Astrocyte of the cerebellum (primary cell): ENCODE measurements at places on chromosomes 5 and 9.

- DNase-seq: no peak
These were observed 6.6 kb upstream of the RMND5B start for GRCh38 chr5:178123966-178124925.

DNA sequence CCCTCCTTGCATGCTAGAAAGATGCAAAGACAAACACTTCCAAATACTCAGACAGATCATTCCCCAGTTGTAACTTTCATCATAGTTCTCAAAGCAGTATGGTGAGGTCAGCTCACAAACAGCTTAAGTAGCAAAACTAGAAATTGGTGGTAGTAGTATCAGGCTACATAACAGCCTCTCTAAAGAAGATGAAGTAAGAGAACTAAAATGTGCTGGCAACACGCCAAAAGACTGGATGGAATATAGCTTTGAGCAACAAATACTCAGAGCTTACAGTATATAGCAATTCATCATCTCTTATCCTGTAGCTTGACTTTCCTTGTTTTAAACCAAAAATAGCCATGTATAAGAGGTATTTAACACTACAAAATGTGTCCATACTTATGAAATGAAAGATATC, 7.5 kb downstream of the PFDN1 start:
- DNase-seq: peak; percentile 90

GRCh38 chr5:58317808-58318207, 142.1 kb downstream of the PLK2 start:
- no peak for DNase-seq

- DNase-seq: no peak
These were observed 10.5 kb downstream of the ARSB start for GRCh38 chr5:78974601-78975000.

DNA sequence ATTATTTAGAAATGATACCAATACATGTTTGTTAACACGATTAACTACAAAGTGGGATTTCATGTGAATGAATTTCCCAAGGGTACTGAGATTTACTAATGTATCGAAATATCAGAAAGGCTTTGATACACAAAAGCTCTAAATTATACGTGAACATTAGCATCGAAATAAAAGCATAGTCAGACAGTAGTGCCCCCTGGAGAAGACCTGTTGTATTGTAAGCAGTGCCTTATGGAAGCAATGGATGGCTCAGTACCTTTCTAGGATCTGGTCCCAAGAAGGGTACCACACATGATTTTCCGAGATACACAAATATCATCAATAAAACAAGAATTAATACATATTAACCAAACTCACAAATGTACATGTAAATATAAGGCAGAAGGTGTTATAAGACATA, 153.8 kb downstream of the CDH12 start:
- no peak for DNase-seq

DNA sequence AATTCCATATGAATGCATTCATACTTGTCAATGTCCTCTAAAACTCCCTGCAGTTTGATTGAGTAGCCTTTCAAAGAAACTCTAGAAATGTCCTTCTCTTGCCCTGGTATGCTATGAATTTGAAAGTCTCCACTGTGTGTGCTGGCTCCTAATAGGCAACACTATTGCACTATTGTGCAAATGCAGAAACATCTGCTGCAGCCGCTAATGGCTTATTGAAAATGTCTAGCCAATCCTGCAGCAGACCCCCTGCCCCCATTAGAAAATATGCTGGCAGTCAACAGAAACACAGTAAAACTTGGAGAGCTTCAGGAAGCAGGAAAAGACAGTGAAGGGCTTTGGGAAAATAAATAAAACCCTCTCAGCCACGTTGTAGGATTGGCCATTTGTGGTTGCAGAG, 87.3 kb upstream of the GRAMD2B start:
- DNase-seq: no peak

DNA sequence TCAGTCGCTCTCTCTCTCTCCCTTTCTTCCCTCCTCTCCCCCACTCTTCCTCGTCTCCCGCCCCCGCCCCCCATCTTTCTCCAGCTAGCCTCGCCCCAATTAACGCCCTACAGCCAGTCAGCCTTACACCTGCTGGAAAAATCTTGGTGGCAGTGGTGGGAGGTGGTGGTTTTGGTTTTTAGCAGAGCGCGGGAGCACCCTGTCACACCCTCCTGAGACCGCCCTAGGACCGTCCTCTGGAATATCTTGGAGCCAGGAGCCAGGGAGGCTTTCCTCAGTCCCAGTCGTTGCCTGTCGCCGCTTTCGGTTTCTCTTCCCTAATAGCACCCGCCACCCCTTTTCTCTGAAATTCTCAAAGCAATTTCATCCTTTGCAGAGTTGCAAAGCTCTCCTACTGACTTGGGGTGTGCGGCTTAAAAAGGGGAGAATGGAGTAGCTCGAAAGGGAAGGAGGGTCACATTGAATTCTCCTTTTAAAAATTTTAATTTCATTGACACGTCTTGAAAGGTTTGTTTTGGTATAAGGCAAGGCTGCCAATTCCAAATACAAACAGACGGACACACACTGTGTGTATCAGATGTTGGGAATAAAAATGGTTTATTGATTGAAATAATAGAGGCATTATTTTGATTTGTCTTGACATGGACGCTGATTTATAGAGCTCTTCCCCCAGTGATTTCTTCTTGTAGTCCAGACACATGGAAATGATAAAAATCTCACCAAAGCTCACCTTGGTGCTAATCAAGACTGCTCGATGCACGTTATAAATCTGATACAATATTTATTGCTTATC, 301.3 kb downstream of the PARP8 start:
- no peak for DNase-seq

DNA sequence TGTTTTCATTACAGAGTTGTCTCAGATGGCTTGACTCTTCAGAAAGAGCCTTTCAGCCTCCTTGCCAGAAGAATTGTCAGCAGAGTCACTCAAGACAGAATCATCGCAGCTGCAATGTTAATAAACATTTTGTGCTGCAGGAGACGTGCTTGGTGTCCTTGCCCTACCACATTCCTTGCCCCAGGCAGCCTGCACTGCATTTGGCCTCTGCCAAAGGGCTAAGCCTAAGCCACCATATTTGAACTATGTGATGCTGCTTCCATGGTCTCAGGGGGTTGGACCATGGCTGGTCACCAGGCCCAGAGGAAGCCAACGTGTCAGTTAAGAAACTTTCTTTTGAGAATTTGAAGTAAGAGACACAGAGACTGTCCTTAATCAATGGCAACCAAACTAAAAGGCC, 145.4 kb downstream of the ACTL7B start:
- no peak for DNase-seq

- no peak for DNase-seq
These were observed 28.6 kb downstream of the GPRIN1 start for GRCh38 chr5:176581361-176581760.

GRCh38 chr9:134339183-134339806, 13.0 kb downstream of the RXRA start:
- no peak for DNase-seq

GRCh38 chr5:74355041-74355824, 285.3 kb downstream of the ENC1 start:
- no peak for DNase-seq

DNA sequence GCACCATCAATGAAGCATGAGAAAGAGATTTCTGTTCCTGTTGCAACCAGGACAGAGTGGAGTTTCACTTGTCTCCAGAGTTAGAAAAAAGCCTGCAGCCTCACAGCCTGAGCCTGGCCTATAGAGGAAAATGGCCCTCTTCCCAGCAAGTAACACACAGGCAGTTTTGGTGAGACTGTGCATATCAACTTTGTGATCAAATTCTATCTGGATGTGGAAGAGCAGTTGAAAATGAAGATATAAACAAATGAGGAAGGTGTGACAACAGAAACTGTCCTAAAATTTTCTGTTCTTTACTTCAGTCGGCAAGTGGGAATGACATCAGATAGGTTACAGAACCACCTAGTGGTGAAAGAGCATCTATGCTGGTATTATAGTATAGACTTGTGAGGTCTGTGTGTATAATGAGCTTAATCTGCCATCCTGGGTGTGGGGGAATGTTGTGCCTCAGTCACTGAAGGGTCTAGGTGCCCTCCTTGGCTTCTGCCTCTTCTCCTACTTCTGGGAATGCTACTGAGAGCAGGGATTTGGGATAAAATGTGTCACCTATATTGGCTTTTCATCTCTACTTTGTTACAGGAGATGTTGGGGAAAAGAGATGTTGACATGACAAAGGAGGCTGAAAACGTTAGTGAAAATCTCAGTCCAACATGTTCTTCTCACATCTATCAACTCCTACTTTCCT, 28.2 kb downstream of the YIPF5 start:
- DNase-seq: peak; percentile 23

DNA sequence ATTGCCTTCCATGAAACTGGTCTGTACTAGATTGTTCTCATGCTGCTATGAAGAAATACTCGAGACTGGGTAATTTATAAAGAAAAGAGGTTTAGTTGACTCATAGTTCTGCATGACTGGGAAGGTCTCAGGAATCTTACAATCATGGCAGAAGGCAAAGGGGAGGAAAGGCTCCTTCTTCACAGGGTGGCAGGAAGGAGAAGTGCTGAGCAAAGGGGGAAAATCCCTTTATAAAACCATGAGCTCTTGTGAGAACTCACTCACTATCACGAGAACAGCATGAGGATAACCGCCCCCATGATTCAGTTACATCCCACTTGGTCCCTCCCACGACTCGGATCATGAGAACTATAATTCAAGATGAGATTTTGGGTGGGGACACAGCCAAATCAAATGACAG, 163.2 kb downstream of the RFK start:
- no peak for DNase-seq

- DNase-seq: no peak
These were observed 4.8 kb downstream of the CD274 start for GRCh38 chr9:5455181-5455580.

- no peak for DNase-seq
These were observed 178.3 kb upstream of the ACOT12 start for GRCh38 chr5:81572201-81572600.

GRCh38 chr9:19551124-19551929, 142.5 kb downstream of the ACER2 start:
- no peak for DNase-seq

GRCh38 chr5:180329606-180330269, 23.4 kb downstream of the GFPT2 start:
- DNase-seq: no peak

- DNase-seq: peak; percentile 76
These were observed 1.1 kb upstream of the BASP1 start for GRCh38 chr5:17216176-17216973.

DNA sequence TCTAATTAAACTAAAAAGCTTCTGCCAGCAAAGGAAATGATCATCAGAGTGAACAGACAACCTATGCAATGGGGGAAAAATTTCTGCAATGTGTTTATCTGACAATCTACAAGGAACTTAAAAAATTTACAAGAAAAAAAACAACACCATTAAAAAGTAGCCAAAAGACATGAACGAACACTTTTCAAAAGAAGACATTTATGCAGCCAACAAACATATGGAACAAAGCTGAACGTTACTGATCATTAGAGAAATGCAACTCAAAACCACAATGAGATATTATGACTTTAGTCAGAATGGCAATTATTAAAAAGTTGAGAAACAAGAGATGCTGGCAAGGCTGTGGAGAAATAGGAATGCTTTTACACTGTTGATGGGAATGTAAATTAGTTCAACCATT, 530.4 kb upstream of the DAB2 start:
- no peak for DNase-seq

DNA sequence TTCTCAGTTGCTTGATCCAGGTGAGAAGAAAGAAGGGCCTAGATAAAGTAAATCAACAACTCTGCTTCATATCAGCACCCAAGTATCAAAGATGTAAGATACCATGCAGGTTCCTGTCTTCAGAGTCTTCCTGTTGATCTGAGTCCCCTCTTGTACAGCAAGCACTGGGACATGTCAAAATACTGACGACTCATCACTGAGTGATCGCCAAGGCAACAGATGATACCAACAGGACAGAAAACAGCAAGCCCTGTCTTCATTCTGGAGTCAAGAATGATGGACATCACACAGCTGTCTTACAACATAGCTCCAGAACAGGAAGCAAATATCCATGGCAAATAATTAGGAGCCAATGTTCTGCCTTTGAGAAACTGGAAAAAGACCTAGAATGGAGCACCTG, 83.7 kb downstream of the TARS1 start:
- DNase-seq: no peak

- no peak for DNase-seq
These were observed 63.1 kb upstream of the CDK5RAP2 start for GRCh38 chr9:120643061-120643460.

- no peak for DNase-seq
These were observed 17.0 kb downstream of the HRH2 start for GRCh38 chr5:175674731-175675346.

DNA sequence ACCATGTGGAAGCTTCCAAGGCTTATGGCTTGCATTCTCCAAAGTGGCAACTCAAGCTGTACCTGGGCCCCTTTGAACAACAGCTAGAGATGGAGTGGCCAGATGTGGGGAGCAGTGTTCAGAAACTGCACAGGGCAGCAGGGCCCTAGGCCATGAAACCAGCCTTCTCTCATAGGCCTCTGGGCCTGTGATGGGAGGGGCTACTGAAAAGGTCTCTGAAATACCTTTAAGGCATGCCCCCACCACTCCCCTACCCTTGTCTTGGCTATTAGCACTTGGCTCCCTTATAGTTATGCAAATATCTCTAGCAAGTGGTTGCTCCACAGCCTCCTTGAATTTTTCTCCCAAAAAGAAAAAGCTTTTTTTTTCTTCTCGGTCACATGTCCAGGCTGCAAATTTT, 1014.6 kb downstream of the DTWD2 start:
- DNase-seq: no peak

DNA sequence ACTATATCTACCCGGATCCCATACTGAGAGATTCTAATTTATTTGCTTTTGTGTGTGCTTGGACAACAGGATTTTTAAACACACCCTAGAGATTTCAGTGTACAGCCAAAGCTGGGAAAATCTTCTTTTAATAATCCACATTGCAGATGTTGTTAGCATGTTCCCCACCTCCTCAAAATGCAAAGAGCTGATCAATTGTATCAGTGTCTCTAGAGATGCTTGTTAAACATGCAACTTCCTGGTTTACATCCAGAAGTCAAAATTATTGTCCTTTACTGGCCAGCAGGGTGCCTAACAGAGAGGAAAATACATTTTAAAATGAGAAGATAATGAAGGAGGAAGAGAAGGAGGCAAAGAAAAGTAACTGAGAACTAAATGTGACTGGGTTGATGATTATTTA, 793.3 kb downstream of the SEMA5A start:
- no peak for DNase-seq

DNA sequence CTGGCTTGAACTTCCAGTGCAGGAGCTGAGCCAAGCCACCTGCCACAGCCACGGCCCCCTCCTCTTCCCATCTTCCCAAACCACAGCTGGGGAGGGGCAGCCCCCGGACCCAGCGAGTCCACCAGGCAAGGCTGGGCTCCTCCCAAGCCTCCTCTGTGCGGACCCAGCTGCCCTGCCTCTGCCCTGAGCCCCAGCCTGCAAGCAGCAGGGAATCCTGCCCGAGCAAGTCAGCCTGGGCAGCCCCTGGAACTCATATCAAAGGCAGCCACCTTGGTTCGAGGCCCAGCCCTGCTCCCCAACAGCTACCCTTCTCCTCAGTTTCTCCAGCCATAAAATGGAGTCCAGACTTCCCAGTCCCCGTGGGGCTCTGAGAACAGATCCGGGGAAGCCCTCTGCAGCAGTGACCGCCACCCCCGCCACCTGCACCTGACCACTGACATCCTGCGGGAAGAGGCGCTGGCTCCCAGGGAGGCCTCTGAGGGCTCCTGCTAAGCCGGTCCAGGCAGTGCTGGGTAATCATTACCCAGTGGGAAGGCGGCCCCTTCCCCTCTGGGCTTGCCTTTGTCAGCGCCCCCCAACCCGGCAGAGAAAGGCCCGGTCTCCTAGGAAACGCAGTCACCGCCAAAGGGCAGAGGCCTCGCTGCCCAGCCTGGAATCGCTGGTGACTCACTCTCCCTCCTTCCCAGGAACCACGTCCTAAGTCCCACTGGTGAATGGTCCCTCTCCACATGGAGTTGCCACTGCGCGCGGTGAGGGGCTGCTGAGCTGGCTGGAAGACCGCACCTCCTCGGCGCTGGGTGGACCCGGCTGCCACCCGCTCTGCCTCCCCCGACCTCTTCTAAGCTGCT, 1.5 kb downstream of the VAV2 start:
- no peak for DNase-seq
